ACHN (cell line): ENCODE measurements at places on chromosomes 1 and 21.
A peak's percentile ranks its signal among the peaks of the same experiment; 100 is the strongest.

DNA sequence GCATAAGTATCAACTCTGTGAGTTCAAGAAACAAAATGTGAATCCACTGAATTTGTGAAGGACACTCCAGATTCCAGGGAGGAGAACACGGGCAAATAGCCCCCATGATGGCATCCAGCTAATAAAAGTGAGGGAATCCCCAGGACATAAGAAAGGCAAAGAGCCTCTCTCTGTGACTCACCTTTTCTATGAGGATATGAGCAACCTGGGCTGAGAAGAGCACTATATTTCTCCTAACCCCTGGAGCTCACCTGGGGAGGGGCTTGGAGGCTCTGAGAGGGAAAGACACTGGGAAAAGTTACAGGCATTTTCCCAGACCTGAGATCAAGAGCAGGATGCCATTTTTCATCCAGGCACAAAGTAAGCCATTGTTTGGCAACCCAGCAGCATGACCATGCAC, 1298.8 kb downstream of the PLA2G4A start:
- DNase-seq: no peak

GRCh38 chr1:45423906-45424678, 66.9 kb downstream of the TESK2 start:
- DNase-seq: no peak

DNA sequence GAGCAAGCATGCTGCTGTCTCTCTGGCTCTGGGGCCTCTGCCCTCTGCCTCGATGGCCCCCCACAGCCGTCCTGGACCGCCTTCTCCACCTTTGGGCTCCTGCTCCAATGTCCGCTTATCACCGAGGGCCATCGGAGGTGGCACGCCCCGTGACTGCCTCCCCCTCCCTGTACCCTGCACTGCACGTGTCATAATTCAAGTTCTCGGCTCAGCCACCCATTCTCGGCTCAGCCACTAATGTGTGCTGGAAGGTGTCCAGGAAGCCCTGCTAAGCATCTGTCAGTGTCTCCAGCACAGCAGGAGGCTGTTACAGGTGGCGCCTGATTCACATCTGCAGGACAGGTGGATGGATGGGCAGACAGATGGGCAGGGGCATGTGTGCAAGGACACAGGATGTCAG, 45.5 kb downstream of the TP73 start:
- no peak for DNase-seq

DNA sequence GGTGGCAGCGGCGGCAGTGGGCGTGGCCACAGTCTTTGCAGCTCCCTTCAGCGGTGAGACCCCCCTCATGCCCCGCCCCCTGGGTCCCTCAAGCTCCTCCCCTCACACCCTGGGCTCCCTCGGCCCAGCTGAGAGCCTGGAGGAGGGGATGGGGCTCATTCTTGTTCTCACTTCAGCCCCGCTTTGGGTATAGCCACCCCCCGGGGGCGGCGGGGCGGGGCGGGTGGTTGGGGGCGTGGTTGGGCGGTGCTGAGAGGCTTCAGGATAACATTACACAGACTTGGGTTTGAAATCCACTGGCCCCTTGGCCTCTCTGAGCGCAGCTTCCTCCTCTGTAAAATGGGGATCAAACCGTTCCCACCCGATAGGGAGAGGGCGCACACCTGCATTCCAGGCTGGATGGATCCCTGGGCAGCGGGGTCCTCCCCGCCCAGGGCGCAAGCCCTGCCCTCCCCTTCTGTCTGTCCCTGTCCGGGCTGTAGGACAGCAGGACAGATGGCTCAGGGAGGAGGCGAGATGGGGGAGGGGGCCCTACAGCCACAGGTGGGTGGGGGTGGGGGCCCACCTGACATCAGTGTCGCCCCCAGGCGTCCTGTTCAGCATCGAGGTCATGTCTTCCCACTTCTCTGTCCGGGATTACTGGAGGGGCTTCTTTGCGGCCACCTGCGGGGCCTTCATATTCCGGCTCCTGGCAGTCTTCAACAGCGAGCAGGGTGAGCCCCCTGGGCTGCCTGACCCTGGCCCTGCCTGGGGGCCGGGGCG, 5.1 kb downstream of the CLCNKA start:
- DNase-seq: no peak

DNA sequence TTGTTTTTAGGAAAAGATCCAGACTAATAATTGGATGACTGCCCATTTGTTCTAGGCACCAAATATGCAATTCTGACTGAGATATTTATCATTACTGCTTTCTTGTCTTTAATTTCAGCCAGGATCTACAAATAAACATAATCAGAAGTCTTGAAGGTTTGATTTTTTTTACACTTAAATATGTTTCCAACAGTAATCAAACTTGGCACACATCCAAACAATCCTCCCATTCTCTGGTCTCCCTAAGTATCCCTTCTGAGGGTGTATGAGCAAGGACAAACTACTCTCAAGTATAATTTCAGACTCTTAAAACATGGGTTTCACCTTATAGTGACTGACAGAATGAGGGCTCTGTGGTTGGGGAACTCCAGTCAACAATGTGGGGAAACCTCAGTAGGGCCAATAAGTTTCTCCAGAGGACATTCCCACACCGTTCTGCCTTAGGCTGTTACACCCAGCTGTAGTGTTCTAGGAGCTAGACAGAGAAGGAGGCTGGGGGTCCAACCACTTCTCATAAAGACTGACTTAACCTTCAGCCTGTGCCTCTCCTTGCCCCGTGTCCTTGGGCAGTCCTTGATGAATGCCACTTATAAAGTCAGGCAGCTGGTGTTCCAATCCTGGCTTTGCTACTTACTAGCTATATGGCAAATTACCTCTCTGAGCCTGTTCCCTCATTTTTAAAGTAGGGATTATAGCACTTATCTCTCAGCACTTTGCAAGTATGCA, 1.5 kb upstream of the PALMD start:
- DNase-seq: no peak

GRCh38 chr1:15943992-15944307, 32.0 kb downstream of the ZBTB17 start:
- DNase-seq: no peak

- no peak for DNase-seq
These were observed 16.5 kb downstream of the SOD1 start for GRCh38 chr21:31675960-31676359.

DNA sequence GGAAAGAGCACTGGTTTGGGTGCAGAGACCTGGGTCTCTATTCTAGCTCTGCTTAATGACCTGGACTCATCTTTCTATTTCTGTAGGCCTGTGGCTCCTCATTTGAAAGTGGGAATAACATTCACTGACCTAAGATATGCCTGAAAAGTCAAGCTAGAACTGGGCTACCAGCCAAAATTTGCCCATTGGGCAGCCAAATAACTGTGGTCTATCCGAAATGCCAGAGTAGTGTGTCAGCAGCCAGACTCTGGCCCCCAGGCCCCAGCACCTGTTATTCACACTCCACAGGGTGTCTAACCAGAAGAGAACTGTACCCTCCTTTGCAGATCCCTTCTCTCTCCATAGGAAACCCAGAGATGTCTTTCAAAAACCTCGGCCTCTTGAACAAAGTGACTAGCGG, 12.6 kb downstream of the DAB1 start:
- peak; percentile 94 for DNase-seq

DNA sequence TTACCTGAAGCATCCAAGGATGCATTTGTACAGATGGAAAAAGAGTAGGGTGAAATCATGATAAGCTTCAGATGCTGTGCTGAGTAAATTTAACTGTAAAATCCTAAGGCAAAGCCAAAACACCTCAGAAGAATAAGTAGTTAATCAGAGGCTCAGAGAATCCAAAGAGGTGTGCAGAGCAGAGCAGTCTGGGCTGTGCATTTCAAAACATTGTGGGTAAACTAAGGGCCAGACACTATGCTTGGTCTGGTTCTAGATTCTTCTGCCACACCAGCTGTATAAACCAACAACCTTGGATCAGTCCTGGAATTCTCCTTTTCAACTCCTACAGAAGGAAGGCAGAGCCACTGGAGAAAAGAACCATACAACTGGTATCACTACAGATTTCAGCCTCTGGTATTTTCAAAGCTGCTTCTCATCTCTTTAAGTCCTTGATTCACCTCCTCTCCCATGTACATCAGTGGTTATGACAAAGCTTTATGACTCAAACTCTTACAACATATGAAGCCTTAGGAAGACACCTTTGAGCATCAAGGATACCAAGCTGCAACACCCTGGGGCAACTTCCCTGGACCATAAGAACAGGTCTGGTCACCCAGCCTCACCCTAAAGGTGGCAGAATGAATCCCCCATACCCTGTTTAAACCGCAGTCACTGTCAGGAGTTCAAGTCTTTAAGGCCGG, 11.6 kb upstream of the HIPK1 start:
- no peak for DNase-seq

DNA sequence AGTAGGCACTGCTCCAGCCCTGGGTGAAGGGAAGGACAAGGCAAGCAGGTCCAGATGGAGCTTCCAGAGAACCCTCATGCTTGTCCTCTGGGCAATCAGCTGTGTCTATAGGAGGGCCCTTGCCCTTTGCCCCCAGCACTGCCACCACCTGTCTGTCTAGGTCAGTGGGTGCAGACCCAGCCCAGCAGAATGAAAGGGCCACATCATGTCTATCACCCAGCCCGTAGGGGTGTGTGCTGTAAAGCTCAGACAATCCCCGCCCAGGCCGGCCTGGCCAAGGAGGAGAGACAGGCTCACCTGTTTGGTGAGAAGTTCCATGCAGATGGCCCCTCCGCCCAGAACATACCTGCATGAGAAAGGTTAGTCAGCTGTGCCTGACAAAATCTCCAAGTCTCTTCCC, 7.0 kb downstream of the UBE2Q1 start:
- DNase-seq: no peak

GRCh38 chr1:203142684-203143408, 15.3 kb downstream of the ADORA1 start:
- no peak for DNase-seq

DNA sequence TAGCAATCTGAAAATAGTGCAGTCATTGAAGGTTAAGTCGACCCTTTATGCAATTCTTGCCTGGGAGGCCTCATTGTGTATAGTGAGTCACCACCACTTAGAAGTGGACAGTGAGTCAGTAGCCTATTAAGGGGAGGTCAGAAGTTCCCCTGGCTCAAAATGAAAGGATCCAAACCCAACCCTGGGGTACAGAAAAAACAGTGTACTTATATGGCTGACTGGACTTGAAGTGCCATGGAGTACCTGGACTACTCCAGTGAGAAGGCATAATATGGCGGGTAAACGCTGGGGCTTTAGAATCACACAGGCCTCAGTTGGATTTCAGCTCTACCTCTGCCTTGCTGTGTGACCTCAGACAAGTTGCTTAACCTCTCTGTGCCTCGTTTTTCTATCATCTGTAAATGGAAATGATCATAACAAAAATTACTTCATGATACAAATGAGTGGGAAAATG, 2.2 kb upstream of the BCL9 start:
- DNase-seq: peak; percentile 97

DNA sequence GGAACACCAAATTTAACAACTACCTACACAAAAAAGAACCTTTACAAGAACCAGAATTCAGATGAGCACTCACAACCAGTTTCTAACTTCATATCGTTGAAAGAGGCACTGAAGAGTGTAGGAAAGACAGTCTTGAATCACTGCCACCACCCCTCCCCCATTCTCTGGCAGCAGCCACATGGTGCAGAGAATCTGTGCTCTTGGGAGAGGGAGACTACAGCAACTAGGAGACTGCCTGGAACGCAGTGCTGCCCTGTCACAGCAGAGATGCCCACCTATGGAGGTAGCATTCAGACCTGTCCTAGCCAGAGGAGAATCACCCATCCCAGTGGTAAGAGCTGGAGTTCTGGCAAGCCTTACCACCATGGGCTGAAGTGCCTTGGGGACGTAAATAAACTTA, 7.3 kb downstream of the CCN1 start:
- DNase-seq: no peak

DNA sequence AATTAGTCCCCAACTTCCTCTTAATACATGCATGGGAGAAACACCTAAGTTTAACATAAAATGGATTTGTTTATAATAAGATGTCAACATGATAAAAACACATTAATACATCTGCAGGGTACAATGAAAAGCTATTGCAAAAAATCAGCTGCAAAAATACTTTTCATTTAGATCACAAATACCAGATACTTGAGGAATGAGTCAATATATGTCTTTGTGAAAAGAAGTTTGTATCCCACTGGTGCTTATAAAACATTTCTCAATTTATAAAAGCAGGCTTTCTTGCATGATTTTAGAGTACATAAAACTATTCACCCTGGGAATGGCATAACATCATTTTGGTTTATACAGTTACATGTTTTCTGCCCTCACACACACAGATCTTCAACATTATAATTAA, 18.6 kb upstream of the PRKAA2 start:
- DNase-seq: no peak

- no peak for DNase-seq
These were observed 1.3 kb upstream of the INPP5B start for GRCh38 chr1:37948166-37948565.

- no peak for DNase-seq
These were observed 20.7 kb upstream of the HAO2 start for GRCh38 chr1:119347858-119348257.

GRCh38 chr21:17819877-17820229, 697 bp upstream of the C21orf91 start:
- no peak for DNase-seq

DNA sequence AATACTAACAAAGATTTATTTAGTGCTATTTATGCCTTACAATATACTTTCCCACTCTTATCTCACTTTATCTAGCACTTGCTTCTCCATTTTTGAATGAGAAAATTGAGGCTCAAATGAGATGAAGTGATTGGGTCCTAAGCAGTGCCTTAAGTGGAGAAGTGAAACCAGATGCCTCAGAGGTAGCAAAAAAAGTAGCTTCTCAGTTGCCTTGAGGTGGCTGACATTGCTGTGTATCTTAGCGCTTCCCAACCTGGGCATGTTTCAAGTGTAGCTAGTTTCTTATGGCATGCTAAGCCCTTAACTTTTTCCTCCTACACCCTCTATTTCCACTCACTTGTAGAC, 390.4 kb downstream of the OMA1 start:
- no peak for DNase-seq

GRCh38 chr1:107464827-107465226, 324.0 kb downstream of the NTNG1 start:
- peak; percentile 9 for DNase-seq

DNA sequence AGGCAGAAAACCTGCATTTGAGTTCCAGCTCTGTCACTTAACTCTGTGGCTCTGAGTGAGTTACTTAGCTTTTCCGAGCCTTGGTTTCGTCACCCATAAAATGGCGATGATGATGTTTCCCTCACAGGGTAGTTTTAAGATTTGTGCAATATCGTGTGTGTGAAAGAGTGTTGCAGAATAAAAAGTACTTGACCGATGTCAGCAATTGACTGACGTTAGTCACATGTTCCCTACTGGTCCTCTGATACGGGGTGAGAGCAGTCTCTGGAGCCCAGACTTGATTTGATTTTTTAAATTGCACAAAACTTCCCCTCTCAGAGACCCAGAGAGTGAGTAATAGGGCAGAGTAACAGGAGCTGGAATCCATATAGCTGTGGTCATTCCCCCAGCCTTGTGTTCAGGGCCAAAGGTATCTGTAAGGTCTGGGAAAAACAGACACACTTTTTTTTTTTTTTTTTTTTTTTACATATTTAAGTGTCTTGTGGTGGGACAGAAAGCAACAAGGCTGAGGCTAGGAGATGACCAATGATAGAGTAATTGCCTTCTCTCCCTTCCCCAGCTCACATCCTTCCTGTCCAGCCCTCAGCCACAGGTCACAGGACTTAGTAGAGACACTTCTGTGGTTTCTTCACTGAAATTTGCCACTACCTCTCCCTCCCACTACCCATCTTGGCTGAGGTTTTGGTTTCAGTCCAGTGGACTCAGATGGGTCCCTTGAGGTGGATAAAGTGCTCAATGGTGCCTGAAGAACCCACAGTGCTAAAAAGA, 2.0 kb downstream of the FCER1G start:
- peak; percentile 26 for DNase-seq

- peak; percentile 83 for DNase-seq
These were observed 24.7 kb upstream of the POGK start for GRCh38 chr1:166814611-166815010.
